Activated CD4-positive, alpha-beta memory T cell treated with anti-CD3 and anti-CD28 coated beads for 36 hours (primary cell): ENCODE measurements at places on chromosomes 5 and 9. TPM values are rescaled to one million over a fixed set of nuclear protein-coding genes. Genes with fewer than 3 reads are reported as not detected.

DNA sequence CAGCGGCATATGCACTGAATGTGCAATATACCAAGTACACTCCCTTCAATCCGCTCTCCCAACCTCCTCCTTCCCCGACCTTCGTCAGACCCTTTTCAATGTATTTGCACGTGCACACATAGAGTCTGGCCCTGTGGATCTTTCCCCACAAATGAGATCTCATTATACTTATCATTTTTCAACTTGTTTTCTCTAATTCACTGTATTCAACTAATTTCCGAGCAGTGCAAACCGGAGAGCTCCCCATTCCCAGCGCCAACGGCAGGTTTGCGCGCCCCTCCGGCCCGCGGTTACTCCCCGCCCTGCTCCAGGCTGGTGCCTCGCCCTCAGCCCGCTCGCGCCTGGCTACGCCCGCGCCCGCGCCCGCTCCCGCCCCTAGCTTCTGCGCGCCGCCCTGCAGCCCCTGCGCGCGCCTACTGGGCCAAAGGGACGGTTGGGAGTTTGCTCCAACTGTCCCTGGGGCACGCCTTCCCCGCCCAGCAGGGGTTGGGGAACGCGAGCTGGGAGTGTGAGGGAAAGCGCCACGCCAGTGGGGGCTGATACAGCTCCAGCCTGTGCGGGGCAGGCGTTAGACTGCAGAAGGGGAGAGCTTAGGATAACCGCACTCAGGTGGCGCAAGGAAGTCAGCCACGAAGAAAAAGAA lies 3.3 kb upstream of the CDC20B start:
- DNase-seq, result peak; percentile 46

- DNase-seq, result no peak
These were observed 30.4 kb downstream of the RANBP17 start for GRCh38 chr5:170892196-170892595.

DNA sequence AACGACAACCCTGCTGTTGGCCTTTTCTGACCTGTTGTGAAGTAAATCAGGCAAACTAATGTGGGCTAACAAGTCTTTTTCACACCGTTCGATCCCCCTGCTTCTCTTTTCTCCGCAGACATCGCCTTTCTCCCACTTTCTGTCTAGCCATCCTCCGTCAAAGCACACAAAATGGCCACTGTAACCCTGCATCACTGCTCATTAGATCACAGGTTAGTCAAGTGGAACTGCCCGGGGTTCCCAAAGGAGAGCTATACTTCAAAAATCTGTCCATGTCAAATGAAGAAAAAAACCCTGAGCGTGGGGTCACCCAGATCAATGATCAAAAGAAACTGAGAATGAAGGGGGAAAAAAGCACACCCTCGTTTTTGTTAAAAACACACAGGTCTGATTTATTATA lies 212.1 kb downstream of the ARL15 start:
- DNase-seq, result no peak

GRCh38 chr9:70954596-70955143 lies 166.8 kb downstream of the TRPM3 start:
- no peak for DNase-seq

GRCh38 chr5:107565791-107566767 lies 104.7 kb downstream of the EFNA5 start:
- DNase-seq, result no peak

DNA sequence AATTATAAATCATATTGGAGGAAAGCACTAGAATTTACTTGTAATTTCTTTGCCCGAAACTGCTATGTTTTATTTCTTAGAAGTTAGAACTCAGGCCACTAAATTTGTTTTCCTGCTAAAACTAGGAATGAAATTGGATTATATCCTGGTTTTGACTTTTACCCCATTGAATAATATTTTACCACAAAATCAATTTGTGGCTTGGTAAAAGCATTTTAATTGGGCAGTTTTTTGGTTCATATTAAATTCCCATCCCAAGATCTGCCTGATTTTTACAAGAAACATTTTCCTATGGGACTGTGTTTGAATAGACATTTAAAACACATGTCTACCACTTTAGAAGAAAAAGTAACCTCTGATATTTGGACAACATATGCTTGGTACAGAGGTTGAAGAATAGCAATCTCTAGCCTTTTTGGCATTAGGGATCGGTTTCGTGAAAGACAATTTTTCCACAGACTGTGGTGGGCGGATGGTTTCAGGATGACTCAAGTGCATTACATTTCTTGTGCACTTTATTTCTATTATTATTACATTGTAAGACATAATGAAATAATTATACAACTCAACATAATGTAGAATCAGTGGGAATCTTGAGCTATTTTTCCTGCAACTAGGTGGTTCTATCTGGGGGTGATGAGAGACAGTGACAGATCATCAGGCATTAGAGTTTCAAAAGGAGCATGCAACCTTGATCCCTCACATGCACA lies 565.6 kb downstream of the PRR16 start:
- DNase-seq, result no peak

DNA sequence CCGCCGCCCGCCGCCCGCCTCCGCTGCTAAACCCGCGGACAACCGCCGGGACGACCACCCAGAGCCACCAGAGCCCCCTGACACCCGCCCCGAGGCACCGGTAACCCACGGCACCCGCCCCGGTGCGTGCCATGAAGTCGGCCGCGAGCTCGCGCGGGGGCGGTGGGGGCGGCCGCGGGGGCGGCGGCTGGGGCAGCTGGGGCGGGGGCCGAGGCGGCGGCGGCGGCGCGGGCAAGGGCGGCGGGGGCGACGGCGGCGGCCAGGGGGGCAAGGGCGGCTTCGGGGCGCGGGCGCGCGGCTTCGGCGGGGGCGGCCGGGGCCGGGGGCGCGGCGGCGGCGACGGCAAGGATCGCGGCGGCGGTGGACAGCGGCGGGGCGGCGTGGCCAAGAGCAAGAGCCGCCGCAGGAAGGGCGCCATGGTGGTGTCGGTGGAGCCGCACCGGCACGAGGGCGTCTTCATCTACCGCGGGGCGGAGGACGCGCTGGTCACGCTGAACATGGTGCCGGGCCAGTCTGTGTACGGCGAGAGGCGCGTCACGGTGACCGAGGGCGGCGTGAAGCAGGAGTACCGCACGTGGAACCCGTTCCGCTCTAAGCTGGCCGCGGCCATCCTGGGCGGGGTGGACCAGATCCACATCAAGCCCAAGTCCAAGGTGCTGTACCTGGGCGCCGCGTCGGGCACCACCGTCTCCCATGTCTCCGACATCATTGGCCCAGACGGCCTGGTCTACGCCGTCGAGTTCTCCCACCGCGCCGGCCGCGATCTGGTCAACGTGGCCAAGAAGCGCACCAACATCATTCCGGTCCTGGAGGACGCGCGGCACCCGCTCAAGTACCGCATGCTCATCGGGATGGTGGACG lies 499 bp downstream of the FBLL1 start:
- no peak for DNase-seq

DNA sequence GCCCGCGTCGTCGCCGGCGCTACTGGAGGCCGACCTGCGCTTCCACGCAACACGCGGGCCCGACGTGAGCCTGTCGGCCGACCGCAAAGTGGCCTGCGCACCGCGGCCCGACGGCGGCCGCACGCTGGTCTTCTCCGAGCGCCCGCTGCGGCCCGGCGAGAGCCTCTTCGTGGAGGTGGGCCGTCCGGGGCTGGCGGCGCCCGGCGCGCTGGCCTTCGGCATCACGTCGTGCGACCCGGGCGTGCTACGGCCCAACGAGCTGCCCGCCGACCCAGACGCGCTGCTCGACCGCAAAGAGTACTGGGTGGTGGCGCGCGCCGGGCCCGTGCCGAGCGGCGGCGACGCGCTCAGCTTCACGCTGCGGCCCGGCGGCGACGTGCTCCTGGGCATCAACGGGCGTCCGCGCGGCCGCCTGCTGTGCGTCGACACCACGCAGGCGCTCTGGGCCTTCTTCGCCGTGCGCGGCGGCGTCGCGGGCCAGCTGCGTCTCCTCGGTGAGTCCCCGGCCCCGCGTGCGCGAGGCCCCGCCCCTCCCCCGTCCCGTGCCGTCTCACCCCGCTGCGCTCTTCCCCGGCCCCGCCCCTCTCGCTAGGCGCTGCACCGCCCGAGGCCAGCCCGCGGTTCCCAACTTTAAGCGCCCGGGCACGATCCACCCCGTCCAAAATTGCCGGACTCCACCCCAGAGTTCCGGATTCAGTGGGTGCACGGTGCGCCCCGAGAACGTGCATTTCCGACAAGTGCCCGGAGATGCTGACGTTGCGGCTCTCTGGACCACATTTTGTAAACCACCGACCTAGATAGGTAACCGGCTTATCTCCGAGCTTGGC lies 42.8 kb downstream of the NEURL1B start:
- DNase-seq, result peak; percentile 70

GRCh38 chr9:115551396-115551795 lies 433.4 kb upstream of the TNC start:
- DNase-seq, result no peak

- DNase-seq, result peak; percentile 31
These were observed 64.4 kb upstream of the WWC1 start for GRCh38 chr5:168227001-168227400.

DNA sequence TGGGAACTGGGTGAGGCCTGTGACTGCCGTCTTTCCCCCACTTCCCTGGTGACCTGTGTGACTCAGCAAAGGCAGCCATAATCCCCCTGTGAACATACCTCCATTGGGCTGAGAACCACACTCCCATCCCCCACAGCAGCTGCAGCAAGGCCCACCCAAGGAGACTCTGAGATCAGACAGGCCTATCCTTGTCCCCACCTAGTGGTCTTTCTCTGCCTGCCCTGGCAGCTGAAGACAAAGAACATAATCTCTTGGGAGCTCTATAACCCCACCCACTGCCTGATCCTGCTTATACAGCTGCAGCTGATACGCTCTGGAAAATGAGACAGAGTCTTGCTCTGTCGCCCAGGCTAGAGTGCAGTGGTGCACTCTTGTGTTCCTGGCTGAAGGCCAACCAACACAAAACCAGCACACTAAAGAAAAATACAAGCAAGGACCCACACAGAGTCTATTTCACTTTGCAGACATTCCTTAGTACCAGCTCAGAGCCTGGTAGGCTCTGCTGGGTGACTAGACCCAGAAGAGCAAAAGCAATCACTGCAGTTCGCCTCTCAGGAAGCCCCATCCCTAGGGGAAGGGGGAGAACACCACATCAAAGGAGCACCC lies 106.7 kb downstream of the MCTP1 start:
- no peak for DNase-seq

DNA sequence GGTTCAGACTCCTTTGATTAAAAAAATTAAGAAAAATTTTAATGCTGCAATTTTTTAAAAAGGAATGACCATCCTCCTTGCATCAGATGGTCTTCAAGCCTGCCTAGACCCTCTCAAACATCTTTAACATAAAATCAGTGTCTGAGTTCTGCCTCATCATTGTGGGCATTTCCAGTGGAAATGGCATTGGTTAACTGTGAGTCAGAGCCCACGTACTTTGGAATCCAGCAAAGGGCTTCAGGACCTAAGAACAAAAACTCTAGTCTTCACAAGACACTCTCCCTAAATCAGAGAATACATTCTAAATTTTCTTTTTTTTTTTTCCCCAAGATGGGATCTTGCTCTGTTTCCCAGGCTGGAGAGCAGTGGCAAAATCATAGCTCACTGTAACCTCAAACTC lies 9.4 kb upstream of the C5orf15 start:
- no peak for DNase-seq

DNA sequence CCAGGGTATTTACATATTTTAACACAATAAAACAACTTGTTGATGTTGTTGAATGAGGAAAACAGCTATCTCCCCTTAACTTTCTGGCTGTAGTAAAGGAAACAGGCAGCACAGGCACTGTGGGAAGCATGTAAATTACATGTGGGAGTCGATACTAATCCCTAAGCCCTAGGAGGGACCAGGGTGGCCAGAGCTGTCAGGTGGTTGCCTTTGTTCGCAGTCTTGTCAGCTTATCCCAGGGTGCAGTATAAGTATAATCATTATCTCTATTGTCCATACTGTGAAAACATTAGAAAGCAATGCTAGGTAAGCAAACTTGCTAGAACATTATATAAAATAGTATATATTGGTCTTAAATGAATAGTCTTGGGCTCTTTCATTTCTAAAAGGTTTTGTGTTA lies 125.6 kb upstream of the RPS23 start:
- no peak for DNase-seq

DNA sequence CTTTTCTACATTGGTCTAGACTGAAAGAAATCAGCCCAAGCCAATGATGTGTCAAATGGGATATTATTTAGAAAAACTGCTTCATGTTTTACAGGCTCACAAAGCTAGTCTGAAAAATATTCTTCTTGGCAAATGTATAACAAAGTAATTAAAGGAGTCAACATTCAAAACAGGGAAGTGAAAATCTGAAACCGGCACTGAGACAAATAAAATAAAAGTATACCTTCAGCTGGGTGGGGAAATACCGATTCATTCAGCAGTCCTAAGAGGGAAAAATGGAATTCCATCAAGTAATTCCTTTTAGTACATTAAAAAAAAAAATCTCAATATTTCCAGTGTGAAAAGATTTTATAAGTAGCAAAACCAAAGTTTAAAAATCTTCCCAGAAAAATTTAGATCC lies 259.6 kb upstream of the SLC24A2 start:
- no peak for DNase-seq

- no peak for DNase-seq
These were observed 66.1 kb upstream of the STK32A start for GRCh38 chr5:147168578-147169327.

GRCh38 chr9:75907329-75907728 lies 16.9 kb downstream of the PCSK5 start:
- no peak for DNase-seq

GRCh38 chr5:1565737-1566734 lies 42.3 kb upstream of the LPCAT1 start:
- DNase-seq, result no peak

- DNase-seq, result no peak
These were observed 29.9 kb upstream of the HMHB1 start for GRCh38 chr5:143781993-143782520.

DNA sequence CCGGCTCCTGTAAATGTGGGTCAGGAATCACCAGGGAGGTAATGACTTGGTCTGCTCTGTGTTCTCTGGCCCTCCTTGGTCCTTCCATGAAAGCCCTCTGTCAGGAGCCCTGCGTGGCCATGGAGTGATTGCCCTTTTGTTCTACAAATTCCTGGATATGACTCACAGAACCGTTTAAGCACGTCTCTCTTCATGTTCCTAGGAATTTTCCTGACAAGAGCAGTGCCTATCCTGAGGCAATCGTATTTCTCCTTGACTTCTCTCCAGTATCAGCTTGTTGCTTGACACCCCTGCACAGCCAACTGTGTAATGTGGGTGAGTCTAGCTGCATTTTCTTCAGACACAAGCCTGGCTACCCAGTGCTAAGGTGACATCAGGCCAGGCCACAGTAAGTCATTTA lies 274.3 kb upstream of the ZNF462 start:
- DNase-seq, result no peak

Gene CDK7
- 36.2 TPM for total RNA-seq

Gene SEC24A
- total RNA-seq, result 31.4 TPM

Gene CNTFR
- not detected for total RNA-seq

Gene RASGRF2
- total RNA-seq, result 7.6 TPM

Gene PPP1R26
- total RNA-seq, result 3.5 TPM

Gene ZSWIM6
- 5.5 TPM for total RNA-seq

Gene PLAC8L1
- 0.36 TPM for total RNA-seq

Gene IFNA1
- not detected for total RNA-seq

Gene FPGS
- total RNA-seq, result 80.0 TPM

Gene IL13
- 14.9 TPM for total RNA-seq
